ENCODE measurements at places on chromosomes 6 and 20.

DNA sequence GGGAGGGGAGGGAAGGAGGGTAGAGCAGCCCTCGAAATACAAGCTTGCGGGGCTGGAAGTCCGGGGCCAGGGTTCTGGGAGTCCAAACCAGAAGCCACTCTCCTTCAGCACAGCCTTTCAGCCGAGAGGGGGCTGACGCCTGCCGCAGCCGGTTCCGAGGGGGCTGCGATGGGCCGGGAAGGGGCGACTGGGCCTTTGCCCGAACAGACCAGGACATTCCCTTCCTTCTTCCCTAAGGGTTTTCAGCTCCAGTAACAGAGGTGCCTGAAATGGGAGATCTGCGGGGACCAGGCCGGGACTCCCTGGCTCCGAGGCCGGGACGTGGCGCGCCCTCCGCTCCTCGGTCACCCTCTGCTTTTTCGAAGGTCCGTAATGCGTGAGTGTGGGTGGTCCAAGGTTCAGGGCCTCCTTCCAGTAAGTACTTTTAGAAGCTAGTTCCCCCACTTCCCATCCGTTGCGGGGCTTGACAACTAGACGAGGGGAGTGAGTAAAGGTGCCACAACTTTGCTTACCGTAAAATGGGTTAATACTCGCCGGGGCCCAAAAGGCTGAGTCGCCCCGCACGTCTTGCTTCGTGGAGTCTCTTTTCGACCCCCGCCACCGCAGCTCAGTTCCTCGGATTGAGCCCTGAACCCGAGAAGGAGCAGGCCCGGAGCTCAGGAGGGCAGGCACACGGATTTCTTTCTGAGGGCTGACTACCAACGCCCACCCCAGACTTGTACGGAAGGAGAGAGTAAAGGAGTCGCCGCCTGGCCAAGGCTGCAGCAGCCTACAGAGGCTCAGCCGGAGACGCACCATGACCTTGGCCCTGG, 2.9 kb upstream of the OLIG3 start:
- no peak for DNase-seq

- no peak for DNase-seq
Observed at GRCh38 chr20:50332491-50332980, 141.9 kb downstream of the CEBPB start.

GRCh38 chr6:136158387-136158821, 91.7 kb downstream of the MTFR2 start:
- no peak for DNase-seq

DNA sequence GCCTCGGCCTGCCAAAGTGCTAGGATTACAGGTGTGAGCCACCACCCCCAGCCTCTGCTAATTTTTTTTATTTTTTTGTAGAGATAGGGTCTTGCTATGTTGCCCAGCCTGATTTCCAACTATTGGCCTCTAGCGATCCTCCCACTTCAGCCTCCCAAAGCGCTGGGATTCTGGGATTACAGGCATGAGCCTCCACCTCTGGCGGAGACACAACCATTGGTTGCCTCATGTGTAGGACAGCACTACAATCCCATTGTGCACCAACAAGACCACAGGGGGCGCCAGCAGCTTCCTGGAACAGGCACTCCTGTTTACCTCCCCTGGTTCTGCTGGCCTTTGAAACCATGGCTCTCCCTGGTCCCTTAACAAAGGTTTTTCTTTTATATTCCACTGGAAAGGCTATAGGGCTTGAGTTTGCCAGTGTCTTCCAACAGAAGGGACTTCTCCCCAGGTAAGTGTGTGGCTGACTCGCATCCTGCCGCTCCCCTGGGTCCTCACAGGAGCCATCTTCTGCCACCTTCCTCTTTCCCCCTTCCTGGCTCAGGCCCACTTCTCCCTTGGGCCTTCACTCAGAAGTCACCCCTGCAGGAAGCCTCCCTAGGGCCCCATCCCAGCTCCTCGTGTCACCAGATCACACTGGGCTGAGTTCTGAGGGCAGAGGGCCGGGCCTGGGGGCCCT, 39.2 kb upstream of the TLDC2 start:
- DNase-seq: peak; percentile 62

GRCh38 chr6:10431423-10432164, 16.7 kb upstream of the TFAP2A start:
- DNase-seq: no peak

- DNase-seq: no peak
Observed at GRCh38 chr6:168603234-168603633, 162.2 kb downstream of the SMOC2 start.

DNA sequence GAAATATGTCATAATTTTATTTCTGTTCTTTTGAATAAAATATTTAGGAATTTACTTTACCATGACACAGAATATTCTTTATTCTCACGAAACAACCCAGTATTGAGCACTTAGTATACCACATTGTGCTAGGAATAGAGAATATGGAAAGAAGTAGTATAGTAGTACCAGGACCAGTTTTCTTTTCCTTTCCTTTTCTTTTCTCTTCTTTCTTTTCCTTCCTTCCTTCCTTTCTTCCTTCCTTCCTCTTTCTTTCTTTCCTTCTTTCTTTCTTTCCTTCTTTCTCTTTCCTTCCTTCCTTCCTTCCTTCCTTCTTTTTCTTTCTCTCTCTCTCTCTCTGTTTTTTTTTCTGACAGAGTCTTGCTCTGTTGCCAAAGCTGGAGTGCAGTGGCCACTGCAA, 7.5 kb upstream of the PLCB4 start:
- no peak for DNase-seq

GRCh38 chr6:124961777-124962638, at the start of gene RNF217:
RNF217 (plus strand) TSS chr6:124962437; CDS start chr6:124962545, 108 bp downstream.
- peak; percentile 75 for DNase-seq

Data from fibroblast of skin of scalp (primary cell).